CD4-positive, alpha-beta T cell treated with Interleukin-2 at 100 ng/mL for 4 hours (primary cell): ENCODE measurements at places on chromosomes 5 and 9.

DNA sequence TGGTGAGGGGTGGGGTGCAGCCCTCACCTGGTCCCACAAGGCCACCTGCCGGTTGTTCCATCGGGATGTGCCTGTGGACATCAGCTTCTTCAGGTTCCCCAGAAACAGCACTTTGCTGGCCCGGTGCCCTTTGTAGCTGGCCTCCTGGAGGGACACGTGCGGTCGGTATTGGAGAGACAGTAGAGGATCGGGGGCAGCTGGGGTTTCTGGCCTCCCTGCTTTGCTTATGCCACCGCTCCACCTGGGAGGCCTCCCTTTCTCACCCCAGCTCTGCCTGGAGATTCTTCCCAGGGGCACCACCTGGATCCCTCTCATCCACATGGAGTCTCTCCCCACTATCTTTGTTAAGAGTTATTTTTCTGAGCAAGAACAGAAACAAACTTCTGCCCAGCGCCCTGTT lies 13.1 kb upstream of the TRIM14 start:
- no peak for DNase-seq

DNA sequence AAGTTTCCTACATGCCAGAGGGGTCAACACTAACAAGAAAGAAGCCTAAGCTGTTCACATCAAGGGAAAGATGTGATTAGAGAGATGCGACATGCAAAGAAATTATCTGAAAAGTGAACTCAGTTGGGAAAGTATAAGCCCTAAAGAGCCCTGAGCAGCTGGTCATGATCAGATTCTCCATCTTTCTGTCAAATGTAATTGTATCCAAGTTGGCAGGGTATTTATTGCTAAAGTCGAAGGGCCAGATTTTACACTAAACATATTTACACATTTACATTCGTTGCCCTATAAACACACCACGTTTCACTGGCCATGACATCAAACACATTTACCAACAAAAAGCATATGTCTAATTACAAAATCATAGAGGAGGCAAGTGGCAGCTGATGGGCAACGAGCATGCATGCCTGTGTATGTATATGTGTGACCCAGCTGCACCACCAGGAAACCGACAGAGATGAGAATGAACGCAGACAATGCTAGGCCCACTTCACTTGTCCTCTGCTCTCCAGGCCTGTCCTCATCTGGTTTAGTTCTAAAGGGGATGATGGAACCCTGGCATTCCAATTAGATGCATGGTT lies 6.3 kb downstream of the FOXD1 start:
- no peak for DNase-seq

- no peak for DNase-seq
Measured at GRCh38 chr5:107971846-107972245, 301.1 kb upstream of the EFNA5 start.

GRCh38 chr5:61301341-61302199 lies 30.5 kb upstream of the ZSWIM6 start:
- no peak for DNase-seq

- no peak for DNase-seq
Measured at GRCh38 chr5:56357426-56357825, 124.3 kb upstream of the ANKRD55 start.

- DNase-seq: no peak
Measured at GRCh38 chr9:130429381-130429780, 15.4 kb upstream of the ASS1 start.

GRCh38 chr9:127873886-127874285 lies 3.6 kb downstream of the AK1 start:
- no peak for DNase-seq

GRCh38 chr9:101706261-101706798 lies 32.1 kb downstream of the GRIN3A start:
- DNase-seq: no peak

GRCh38 chr5:37716405-37716804 lies 123.4 kb downstream of the GDNF start:
- DNase-seq: no peak

GRCh38 chr5:17190242-17190778 lies 27.1 kb upstream of the BASP1 start:
- peak; percentile 7 for DNase-seq

DNA sequence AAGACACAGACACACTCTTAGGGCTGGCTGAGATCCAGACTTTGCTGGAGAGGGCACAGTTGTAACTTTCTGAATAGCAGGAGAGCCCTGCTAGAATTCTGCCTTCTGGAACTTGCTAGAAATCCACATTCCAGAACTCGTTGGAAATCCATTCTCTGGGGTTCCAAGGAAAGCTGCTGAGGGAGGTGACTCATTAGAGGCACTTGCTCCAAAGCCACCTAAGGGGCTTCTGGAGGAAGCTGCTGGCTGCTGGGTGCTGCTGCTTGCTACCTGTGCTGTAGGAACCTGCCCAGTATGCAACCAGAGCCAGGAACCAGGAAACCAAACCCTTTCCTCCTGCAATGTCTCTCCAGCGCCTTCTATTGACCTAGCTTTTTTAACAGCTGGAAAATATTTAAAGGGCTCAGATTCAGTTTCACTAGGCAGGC lies 4.1 kb upstream of the TLE4 start:
- DNase-seq: no peak

GRCh38 chr9:115730396-115730795 lies 423.2 kb upstream of the PAPPA start:
- no peak for DNase-seq

DNA sequence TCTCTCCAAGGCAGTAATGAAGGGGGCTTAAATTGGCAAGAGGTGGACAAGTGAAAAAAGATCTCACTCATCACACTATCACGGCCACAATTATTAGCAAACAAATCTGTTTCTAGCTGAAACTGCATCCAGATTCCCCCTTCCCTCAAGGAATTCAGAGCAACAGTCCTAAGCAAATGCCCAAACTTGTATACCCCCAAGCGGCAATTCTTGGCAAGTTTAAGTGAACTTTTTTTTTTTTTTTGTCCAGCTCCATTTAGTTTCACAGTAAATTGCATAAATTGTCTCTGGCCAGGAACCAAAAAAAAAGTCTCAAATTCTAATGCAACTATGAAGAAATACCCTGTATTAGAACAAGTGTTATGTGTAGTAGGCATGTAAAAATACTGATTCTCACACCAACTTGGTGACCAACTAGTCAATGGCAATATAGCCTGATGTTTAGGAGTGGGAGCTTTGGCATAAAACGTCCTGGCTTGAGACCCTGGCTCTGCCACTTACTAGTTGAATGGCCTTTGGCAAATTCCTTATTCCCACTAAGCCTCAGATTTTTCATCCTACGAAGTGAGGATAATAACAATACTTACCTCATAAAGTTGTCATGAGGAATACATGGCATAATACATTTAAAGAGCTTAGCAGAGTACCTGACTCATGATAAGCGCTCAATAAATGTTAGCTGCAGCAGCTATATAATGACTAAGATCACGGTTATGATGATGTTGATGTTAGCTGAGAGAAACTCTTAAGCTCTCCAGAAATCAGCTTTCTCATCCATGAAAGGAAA lies 193.2 kb downstream of the ADAMTSL1 start:
- DNase-seq: no peak

GRCh38 chr5:79582186-79582585 lies 30.1 kb upstream of the TENT2 start:
- no peak for DNase-seq

DNA sequence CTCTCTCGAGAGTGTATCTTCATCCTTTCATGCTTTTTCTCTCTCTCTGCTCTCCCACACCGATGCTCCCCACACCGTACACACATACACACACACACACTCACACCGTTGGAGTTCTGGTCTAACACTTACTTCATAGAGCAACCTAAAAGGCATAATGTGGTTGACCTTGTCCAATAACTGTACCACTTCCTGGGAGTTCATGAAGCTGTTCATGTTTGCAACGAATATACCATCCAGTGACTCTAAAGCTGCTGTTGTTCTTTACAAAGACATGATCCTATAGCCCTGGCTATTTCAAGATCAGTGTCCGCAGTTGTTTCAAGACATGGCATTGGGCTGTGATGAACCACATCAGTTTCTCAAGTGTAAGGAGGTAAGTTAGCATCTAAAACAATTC lies 10.0 kb downstream of the MEF2C start:
- no peak for DNase-seq

GRCh38 chr5:107744418-107745330 lies 73.9 kb upstream of the EFNA5 start:
- DNase-seq: no peak

DNA sequence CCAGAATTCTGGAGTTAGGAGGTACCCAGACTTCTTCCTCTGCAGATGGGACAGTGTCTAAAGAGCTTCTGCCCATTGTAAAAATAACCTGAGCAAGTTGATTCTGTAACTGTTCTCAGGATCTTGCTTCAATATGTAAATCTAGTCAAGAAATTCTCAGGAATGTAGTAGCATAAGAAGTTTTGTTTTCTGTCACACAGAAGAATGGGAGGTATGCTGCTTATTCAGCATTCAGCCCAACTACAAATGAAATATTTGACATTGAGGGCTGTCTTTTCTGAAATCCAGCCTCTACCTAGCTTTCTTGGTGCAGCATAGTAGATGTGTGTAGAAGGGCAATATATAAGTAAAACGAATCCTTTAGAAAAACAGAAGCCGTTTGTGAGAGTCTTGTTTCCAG lies 13.8 kb downstream of the MACIR start:
- DNase-seq: no peak

GRCh38 chr5:103211576-103212561 lies 46.7 kb upstream of the MACIR start:
- peak; percentile 13 for DNase-seq

GRCh38 chr9:127966416-127967150 lies 14.2 kb downstream of the EEIG1 start:
- no peak for DNase-seq

DNA sequence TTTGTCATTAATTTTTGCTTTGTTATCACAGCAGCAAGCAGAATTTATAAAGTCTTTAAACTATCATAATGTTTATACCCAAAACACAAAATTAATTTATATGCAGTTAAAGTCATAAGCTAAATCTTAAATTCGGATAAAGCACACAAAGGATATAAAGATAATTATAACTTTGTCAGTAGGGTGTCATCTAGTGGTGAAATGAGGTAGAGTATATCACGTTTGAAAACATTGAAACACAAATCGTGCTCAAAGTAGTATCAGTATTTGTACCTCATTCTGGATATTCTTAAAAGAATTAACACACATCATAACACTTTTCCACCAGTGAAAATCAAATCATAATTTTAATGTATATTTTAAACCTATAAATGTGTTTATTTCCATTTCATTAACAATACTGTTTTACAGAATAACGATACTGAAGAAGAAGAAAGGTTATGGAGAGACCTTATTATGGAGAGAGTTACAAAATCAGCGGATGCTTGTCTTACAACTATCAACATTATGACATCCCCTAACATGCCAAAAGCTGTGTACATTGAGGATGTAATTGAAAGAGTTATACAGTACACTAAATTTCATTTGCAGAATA lies 129.5 kb downstream of the NIPBL start:
- DNase-seq: peak; percentile 7

GRCh38 chr9:88076286-88077070 lies 61.8 kb downstream of the SPATA31C2 start:
- no peak for DNase-seq

DNA sequence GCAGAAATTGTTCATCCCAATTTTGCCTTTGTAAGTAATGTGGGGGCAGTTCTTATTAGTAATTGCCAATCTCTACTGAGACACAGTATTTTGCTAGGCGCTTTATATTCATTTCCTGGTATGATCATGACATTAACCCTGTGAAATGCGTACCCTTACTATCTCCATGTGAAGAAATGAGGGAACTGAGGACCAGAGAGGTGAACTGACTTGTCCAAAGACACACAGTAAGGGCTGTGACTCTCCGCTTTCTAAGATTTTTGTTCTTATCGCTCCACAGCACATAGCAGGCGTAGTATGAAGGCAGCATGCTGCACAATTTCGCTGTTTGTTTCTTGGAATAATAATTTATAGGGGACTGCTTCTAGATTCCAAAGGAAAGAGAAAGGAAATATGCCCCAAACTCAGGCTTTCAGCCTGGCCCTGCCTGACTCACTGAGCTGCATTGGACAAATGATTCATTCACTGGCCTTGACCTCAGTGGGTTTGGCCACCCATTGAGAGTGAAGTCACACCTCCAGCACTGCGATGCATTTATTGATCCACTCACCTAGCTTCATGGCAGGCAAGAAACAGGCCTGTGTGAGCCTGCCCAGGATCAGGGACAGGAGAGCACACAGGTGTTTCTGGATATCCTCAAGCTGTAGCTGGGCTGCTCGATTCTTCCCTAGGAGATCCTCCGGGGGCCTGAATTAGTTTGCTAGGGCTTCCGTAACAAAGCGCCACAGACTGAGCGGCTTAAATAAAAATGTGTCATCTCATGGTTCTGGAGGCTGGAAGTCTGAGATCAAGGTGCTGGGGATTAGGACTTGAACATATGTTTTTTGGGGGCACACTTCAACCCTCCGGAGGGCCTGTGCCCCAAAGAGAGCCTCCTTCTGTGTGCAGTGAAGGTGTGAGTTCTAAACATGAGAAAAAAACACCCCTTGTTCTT lies 7.2 kb upstream of the DUSP1 start:
- DNase-seq: peak; percentile 39

DNA sequence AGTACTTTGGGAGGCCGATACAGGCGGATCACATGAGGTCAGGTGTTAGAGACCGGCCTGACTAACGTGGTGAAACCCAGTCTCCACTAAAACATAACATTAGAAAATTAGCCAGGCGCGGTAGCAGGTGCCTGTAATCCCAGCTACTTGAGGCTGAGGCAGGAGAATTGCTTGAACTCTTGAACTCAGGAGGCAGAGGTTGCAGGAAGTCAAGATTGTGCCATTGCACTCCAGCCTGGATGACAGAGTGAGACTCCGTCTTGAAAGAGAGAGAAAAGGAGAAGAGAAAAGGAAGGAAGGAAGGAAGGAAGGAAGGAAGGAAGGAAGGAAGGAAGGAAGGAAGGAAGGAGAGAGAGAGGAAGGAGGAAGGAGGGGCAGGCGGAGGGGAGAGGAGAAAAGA lies 45.1 kb downstream of the MYO10 start:
- no peak for DNase-seq

- no peak for DNase-seq
Measured at GRCh38 chr9:14722391-14723035, at the start of gene CER1. Gene CER1, minus strand, starts transcription at chr9:14722733. Its CDS starts 61 bp downstream, at chr9:14722672.

- no peak for DNase-seq
Measured at GRCh38 chr9:7937761-7938491, 138.3 kb upstream of the DMAC1 start.

DNA sequence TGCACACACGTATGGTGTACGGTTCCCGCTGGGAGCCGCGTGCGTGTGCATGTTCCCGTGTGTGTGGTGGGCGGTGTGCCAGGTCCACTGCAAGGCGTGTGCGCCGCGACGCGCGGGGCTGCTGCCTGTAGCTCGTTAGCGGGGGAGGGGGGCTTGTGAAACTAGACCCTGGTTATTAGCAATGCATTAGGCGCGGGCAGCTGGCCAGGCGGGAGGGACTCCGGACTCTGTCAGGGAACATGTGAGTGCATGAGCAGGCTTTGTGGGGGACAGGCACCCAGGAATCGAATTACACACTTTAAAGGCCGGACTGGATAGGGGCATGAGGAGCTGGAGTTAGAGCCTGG lies 32.2 kb upstream of the ENHO start:
- DNase-seq: no peak

DNA sequence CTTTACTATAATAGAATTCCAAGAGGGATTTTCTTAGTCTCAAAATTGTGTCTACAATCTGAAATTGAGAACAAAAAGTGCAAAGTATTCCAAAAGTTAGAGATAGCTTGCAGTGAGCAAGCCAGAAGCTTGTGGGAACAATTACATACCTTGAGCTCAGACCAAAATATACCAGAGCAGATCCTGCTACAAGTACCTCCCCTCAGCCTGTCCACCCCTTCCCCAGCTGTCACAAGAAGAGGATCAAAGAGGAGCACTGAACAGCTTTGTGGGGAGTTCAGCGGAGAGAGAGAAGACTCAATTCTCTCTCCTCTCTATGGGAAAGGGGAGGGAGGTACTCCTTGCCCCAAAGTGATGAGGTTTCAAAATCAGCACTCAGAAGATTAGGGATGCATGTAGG lies 869.2 kb upstream of the DMAC1 start:
- DNase-seq: no peak
